Karpas-422 (cell line): ENCODE measurements at places on chromosomes 6 and 20. TPM values are rescaled to one million over a fixed set of nuclear protein-coding genes. Genes with fewer than 3 reads are reported as not detected.

DNA sequence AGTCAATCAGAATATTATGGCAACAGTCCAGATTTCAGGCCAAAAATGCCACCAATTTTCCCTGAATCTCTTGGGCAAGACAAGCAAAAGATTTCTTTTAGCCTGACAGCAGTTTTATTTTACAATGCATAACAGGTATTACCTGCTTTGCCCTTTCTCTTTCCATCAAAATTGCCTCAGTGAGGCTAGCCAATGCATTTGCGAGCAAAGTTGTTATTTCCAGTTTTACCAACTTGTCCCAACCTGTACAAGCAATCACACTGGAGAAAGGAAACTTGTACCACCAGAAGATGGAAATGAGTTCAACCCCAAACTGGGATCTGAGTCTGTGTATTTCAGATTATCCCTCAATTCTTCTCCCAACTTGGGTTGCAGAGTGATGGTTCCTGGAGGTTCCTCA is 279.9 kb upstream of the CDYL start:
- no peak for DNase-seq

CD109 gene
- total RNA-seq, result 0.22 TPM in 1 of 2 replicates, not detected in the other

DNA sequence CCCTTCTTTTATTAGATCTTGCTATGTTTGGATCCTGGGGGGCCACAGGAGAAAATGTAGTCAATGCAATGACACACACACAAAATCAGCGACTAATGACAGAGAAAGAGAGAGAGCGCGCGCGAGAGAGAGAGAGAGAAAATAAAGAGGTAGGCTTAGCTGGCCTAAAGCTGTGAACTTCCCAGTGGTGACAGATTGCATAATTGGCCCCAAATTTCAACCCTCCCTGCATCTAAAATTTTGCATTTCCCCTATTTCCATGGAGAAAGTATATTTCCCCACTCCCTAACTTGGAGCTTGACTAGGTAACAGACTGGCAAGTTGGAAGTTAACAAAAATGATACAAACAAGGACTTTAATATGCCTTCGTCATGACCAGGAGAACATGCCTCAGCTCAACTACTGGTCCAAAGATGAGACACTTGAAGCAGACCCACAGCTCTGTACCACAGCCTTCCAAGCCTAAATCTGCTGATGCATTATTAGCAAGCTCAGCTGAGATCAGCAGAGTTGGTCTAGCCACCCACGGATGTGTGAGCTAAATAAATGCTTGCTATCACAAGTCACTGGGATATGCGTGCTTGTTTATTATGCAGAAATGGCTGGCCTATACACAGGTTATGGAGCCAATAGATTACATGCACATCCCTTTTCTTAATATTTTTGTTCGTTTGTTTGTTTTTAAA is 118.1 kb upstream of the PRDM1 start:
- no peak for DNase-seq

FNDC1 gene
- total RNA-seq, result 73.2 and 90.0 TPM in 2 replicates

TSPYL4 gene
- 19.8 and 24.9 TPM in 2 replicates for total RNA-seq

HLA-DRA gene
- 1,241 and 1,934 TPM in 2 replicates for total RNA-seq

ADA gene
- 0.11 TPM in 1 of 2 replicates, not detected in the other for total RNA-seq

- DNase-seq, result no peak
Observed at GRCh38 chr6:159090530-159091480, 46.0 kb upstream of the TAGAP start.

- DNase-seq, result no peak
Observed at GRCh38 chr6:148313488-148313887, 29.1 kb upstream of the SASH1 start.

DNA sequence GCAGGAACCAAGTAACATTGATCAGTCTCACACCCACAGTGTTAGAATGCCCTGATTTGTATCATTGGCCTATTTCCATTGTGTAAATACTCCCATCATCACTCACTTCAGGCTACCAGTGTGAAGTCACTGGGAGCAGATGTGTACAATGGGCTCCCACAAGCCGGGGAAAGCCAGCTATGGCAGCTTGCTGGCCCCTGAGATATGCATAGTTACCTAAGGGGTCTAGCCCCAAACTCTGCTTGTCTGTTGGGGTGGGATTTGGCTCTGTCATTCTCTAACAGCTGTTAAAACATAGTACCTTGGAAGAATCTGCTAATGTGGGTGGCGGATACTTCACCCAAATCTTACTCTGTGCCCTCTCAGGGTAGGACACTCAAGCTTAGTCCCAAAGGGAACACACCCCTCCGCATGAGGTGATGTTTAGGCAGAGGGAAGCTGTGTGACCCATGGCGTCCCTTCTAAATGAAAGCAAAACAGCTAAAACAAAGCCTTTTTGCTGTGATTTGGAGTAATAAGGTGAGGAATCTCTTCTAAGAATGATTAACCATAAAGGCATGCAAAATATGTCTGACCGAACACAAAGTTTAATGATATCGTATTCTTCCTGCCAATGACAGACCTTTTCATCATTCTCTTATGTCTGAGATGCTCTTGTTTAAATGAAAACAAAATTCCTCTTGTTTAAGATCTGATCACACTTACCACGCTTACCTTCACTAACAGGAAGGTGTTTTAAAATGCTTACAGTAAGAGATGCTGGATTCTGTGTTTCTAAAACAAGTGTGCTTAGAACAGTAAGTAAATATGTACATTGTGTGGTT is 45.9 kb upstream of the PXDC1 start:
- no peak for DNase-seq

CPNE5 gene
- 0.63 and 2.4 TPM in 2 replicates for total RNA-seq

SOBP gene
- 16.1 and 17.8 TPM in 2 replicates for total RNA-seq

KCNQ5 gene
- 29.1 and 50.5 TPM in 2 replicates for total RNA-seq

DNA sequence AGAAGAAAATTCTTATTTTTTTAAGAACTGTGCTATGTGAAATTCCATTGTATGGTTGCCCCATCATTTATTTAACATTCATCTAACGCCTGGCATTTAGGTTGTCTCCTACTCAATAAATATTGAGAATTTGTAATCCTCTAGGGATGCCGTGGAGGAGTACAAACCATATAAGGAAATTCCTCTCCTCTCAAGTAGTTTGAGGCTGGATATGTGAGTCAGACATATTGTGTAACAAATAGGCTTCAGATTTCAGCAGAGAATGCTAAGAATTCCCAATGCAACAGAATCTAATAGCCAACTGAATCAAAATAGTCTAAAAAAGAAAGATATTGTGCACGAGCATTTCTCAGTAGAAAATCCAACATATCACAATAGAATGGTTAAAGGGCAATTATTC is 174.7 kb downstream of the OTOR start:
- no peak for DNase-seq

GRIK2 gene
- 0.07 TPM in 2 replicates for total RNA-seq

DNA sequence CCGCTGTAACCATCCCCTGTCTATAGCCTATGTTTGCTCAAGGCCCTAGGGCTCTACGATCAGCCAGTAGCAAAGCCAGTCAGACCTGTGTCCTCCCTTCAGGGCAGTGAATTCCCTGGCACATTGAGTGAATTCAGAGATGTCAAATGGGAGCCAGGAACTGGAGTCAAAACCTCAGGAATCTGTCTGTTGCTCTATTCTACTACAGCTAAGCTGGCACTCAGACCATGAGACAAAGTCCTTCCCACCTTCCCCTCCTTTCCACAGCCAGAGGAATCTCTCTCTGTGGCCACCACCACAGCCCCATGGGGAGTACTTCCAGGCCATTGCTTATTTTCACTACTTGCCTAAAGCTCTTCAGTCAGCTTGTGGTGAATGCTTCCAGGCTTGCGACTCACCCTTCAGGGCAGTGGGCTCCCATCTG is 82.0 kb downstream of the PKIB start:
- DNase-seq, result no peak

GRCh38 chr6:118165500-118165899 is 258.4 kb downstream of the SLC35F1 start:
- DNase-seq, result no peak

GRCh38 chr6:167056370-167056769 is 57.2 kb downstream of the CEP43 start:
- DNase-seq, result no peak

KCNG1 gene
- total RNA-seq, result not detected in 2 replicates

DNA sequence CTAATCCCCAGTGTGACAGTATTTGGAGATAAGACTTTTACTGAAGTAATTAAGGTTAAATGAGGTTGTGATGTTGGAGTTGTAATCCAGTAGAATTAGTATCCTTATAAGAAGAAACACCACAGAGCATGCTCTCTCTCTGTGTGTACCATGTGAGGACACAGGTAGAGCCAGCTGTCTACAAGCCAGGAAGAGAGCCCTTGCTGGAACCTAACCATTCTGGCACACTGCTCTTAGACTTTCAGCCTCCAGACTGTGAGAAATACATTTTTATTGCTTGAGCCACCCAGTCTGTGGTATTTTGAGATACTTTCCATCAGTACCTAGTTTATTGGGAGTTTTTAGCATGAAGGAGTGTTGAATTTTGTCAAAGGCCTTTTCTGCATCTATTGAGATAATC is 110.2 kb downstream of the PHF3 start:
- DNase-seq, result no peak

DNA sequence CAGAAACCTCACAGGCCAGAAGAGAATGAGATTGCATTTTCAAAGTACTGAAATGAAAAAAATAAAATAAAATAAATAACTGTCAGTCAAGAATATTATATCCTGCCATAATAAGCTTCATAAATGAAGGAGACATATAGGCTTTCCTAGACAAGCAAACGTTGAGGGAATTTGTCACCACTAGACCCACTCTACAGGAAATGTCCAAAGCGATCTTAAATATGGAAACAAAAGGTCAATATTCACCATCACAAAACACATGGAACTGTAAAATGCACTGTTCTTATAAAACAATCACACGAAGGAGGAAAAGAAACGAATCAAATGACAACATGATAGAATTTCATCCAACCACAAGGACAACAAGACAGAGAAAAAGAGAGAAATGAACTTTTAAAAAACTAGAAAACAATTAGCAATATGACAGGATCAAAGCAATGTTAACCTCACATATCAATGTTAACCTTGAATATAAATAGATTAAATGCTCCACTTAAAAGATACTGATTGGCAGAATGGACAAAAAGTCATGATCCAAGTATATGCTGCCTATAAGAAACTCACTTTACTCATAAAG is 218.7 kb upstream of the TAB2 start:
- no peak for DNase-seq

SLC17A5 gene
- total RNA-seq, result 6.0 and 10.1 TPM in 2 replicates

HCRTR2 gene
- total RNA-seq, result not detected in 2 replicates

DNA sequence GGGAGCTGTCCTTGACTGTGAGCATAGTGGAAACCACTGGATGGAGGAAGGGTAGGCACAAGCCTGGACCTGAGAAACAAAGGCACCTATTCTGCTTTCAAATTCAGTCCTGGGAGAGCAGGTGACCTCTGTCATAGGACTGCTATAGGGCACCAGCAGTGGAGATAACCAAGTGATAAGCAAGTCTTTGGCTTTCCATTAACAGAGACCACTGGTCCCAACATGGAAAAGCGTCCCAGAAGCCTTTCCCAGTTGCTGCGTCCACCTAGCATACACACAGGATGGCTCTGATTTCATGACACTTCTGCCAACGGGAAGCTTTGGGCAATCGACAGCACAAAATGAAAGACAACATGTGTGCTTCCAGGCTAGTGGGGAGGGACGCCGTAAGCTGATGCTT is 8.9 kb downstream of the SLC22A3 start:
- no peak for DNase-seq

DNA sequence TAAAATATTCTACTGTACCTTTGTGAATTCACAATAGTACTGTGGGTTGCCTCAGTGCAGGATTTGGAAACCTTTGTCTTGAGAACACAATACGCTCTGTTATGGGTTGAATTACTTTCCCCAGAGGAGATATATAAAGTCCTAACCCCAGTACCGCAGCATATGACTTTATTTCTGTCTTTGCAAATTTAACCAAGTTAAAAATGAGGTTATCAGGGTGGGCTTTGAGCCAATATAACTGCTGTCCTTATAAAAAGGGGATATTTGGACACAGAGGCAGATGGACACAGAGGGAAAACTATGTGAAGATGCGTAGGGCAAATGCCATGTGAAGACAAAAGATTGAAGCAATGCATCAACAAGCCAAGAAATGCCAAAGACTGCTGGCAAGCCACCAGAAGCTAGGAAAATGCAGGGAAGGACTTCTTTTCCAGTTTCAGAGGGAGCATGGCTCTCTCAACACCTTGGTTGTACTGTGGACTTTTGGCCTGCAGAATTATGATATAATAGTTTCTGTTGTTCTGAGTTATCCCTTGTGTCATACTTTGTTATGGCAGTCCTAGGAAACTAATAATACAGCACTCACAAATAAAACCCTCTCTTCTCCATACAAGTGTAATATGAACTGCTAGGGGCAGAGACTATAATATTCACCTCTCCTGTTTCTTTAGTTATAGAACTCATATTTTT is 292.6 kb upstream of the SPTLC3 start:
- DNase-seq, result no peak

SGK1 gene
- total RNA-seq, result 2.4 and 5.2 TPM in 2 replicates

GRCh38 chr20:768426-768978 is at the start of gene SLC52A3:
SLC52A3 (minus strand) TSS chr20:768500; CDS start chr20:765774, 2,726 bp downstream.
- DNase-seq, result peak; percentile 60

- DNase-seq, result peak; percentile 86
Observed at GRCh38 chr20:50191544-50192363, 1.1 kb downstream of the CEBPB start.

DNA sequence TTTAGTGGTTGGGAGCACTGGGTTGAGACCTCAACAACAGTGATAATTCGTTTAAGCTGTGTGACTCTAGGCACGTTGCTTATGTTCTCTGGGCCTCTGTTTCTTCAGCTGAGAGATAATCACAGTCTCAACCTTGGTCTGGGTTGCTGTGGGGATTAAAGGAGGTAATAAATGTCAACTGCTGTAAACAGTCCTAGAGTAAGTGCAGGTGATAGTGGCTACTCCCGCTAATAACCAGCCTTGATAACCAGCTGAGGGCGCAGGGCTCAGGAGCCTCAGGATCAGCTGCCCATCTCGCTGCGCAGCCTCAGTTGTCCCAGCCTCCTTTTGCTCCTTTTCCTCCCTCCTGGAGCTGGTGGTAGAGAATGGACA is 58.0 kb downstream of the JARID2 start:
- no peak for DNase-seq

DNA sequence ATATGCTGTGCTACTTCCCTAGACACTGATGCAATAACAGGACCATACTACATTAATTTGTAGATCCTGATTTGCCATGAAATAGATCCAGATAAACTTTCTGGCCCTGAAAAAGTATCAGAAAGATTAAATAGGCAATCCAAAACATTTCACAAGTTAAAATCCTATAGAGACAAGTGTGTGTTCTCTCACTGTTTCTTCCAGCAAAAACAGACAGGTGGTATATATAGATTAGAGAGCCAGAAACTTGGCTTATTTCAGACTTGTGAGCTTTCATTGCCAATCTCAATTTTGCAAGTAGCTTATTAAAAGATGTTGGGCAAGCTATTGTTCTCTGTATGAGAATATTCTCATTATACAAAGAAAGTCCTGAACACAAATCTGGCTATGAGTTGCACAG is 289.1 kb upstream of the MANEA start:
- DNase-seq, result no peak

DNA sequence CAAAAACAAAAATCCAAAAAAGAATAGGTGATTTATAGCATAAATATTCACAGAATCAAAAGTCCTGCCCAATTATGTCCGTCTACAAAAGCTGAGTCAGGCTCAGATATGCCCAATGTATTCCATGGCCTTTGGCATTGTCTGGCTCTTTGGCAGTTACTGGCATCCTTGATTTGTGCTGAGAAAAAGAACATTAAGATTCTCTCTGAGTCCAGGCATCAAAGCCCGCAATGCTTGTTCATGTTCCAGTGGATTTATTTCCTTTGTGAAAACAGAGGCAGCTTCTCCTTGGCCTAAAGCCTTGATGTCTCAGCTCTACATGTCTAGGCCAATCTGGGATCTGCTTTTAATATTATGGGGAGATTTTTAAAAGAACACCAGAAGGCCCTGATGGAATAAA is 76.1 kb upstream of the SLC4A11 start:
- DNase-seq, result peak; percentile 24

GRCh38 chr6:20548264-20548663 is 14.0 kb downstream of the CDKAL1 start:
- no peak for DNase-seq

SDC4 gene
- total RNA-seq, result not detected in 2 replicates

ENPP1 gene
- total RNA-seq, result 1.1 TPM in 1 of 2 replicates, not detected in the other
